ENCODE measurements at places on chromosomes 12 and 14.
A peak's percentile ranks its signal among the peaks of the same experiment; 100 is the strongest.

DNA sequence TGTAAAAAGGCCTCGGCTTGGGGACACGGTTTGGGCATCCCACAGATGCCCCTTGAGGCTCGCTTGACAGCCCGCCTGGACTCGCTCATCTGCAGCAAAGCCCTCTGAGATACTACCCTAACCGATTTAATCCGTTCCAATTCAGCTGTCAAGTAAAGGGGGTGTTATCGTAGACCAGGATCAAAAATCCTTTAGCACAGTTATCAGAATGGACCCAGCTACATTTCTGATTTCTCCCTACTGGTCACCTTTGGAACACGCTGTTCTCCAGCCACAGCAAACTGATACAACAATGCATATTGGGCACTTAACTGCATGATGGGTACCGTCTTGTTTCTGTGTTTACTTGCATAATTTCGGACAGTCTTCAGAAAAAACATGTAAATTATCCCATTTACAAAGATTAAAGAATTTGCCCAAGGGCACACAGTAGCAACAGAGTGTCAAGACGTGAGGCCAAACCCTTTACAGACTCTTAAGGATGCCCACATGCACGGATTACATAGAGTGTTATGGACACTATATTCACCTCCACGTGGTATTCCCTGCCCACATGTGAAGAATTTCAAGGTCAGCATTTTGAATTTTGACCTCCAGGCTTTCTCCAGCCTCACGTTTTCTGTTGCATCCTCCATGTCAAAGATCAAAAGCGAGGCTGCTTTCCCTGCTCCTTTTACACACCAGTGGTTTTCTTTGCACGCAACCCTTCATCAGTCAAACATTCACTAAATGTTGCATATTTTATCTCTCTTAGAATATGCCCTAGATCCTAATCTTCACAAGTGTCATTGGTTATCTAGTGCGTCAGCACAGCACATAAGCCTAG, 3.2 kb upstream of the DUSP6 start:
- peak; percentile 29 for DNase-seq

- no peak for DNase-seq
Measured at GRCh38 chr14:64865109-64865508, 14.6 kb downstream of the SPTB start.

DNA sequence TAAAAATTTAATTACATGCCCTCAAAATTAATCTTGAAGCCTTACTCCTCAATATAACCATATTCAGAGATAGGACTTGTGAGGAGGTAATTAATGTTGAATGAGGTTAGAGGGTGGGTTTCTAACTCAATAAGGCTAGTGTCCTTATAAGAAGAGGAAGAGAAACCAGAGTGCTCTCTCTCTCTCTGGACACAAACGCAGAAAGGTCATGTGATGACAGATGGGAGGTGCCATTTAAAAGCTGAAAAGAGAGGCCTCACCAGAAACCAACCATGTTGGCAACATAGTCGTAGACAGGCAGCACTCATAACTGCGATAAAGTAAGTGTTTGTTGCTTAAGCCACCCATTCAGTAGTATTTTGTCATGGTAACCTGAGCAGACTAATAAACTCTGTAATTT, 378.5 kb upstream of the LMO3 start:
- DNase-seq: no peak

- DNase-seq: no peak
Measured at GRCh38 chr12:275812-276211, 13.2 kb upstream of the SLC6A13 start.

- DNase-seq: no peak
Measured at GRCh38 chr12:111732786-111733185, 33.9 kb upstream of the ALDH2 start.

DNA sequence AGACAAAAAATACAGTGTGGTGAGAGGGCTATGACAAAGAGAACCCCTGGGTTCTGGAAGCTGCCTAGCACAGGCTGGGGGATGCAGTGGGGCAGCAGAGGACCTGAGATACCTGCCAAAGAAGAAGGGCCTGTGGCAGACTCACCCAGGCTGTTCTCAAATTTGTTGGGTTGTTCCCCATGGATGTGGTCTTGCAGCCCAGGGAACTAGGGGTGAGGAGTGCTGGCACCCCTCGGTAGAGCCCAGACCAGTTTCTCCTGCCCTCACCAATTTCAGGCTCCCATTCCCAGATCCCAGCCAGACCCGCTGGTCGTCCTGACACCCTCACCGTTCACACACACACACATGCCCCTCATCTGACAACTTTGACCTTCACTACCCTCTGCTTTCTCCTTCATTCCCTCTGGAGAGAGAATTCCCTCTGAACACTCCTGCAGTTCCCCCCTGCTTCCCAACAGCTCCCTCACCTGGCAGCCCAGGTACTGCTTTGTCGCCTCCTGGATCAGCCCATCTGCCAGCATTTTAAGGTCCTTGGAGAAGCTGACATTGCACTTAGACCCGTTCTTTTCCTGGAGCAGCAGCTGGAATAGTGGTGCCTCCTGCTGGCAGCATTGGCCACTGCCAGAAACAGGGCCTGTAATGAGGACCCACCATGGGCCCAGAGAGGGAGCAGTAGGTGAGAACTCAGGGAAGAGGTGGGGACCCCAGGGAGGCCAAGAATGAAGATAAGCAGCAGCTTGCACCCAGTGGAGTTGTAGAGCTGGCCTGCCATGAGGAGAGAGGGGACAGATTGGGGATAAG, 5.9 kb upstream of the GDF11 start:
- peak; percentile 75 for DNase-seq

DNA sequence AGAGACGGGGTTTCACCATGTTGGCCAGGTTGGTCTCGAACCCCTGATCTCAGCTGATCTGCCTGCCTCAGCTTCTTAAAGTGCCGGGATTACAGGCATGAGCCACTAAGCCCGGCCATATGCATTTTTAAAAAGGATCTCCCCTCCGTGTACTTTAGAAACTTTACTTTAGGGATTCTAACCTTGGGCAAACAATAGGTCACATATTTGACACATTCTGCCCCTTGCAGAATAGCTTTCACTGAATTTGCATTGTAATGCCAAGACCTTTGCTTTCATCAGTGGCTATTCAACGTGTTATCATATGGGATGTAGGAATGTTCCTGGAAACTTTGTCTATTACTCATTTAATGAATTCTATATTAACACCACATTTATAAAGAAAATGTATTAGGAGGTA, 11.4 kb upstream of the ANKS1B start:
- DNase-seq: no peak
